Mucosa of descending colon (tissue), 3 donors: ENCODE measurements at places on chromosomes 2 and 18. TPM values are rescaled to one million over a fixed set of nuclear protein-coding genes. Genes with fewer than 3 reads are reported as not detected.

KCNG2 gene
- total RNA-seq = 0.19 TPM

ZNF521 gene
- total RNA-seq = 7.9 TPM

EDAR gene
- 0.25 TPM for total RNA-seq

GRCh38 chr2:16960579-16960978 lies 294.9 kb upstream of the CYRIA start:
- DNase-seq = no peak

GRCh38 chr18:32438173-32438572 lies 32.5 kb downstream of the GAREM1 start:
- no peak for DNase-seq
